ENCODE measurements at places on chromosomes 2 and 18. TPM values are rescaled to one million over a fixed set of nuclear protein-coding genes. Genes with fewer than 3 reads are reported as not detected.

GRCh38 chr18:7224198-7224597, 6.7 kb upstream of the LRRC30 start:
- no peak for DNase-seq

- no peak for DNase-seq
These were observed 144.8 kb upstream of the NDUFV2 start for GRCh38 chr18:8957731-8958130.

The EMILIN1 gene
- 0.75 TPM for total RNA-seq

GRCh38 chr2:52036024-52036423, 1004.1 kb upstream of the NRXN1 start:
- DNase-seq = no peak

DNA sequence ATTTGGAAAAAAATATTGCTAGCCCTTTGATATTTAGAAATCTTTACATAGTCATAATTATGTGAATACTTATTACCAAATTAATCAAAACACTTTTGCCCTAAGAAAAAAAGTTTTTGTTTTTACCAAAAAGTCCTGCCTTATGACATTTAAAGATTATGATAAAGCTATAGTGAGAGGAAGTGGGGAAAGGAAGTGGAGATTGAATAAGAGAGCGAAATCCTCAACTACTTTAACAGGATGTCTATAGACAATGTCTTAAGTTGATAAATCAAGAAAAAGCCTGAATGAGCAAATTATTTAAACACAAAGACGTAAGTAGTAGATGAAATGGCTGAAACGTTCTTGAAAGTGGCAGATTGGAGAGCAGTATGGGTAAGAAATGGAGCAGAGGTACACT, 20.9 kb upstream of the VPS54 start:
- no peak for DNase-seq

DNA sequence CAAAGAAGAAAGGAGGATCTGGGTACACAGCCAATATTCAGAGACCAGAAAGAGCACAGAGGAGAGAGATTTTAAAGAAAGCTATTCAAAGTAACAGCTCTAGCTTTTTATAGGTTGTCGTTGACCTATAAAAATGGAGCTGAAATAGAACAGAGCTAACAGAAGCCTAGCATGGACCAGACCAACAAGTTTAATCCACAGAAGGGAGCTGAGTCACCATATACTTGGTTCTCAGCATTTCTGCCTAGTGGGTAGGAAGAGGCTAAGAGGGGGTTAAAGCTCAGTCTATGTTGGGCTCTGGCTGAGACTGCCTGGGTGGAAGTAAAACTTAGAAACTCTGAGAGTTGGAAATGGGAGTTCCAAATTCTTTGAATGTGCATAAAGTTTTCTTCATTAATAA, 678.0 kb upstream of the CDH2 start:
- DNase-seq = no peak

All from activated CD8-positive, alpha-beta memory T cell treated with anti-CD3 and anti-CD28 coated beads, Interleukin-2, amount 10 ng/mL, durations not matched to agents 7 days and 5 days (primary cell).